AG04449 (cell line): ENCODE measurements at places on chromosomes 13 and 19.

GRCh38 chr19:10049626-10050025 lies 36.3 kb downstream of the RDH8 start:
- DNase-seq, result no peak

- no peak for DNase-seq
Observed at GRCh38 chr13:29907670-29908069, 57.3 kb upstream of the UBL3 start.

- no peak for DNase-seq
Observed at GRCh38 chr13:36114233-36114632, 16.9 kb downstream of the DCLK1 start.

- DNase-seq, result no peak
Observed at GRCh38 chr13:34416971-34417380, 525.1 kb upstream of the NBEA start.

- no peak for DNase-seq
Observed at GRCh38 chr19:5448374-5448773, 6.8 kb upstream of the ZNRF4 start.

GRCh38 chr13:44971656-44972595 lies 17.3 kb downstream of the NUFIP1 start:
- DNase-seq, result no peak

- no peak for DNase-seq
Observed at GRCh38 chr13:48602296-48603016, 51.3 kb upstream of the CYSLTR2 start.

GRCh38 chr13:110420626-110421025 lies 113.5 kb downstream of the COL4A2 start:
- no peak for DNase-seq

GRCh38 chr19:48806518-48806817 lies 4.4 kb downstream of the BCAT2 start:
- DNase-seq, result no peak

- DNase-seq, result no peak
Observed at GRCh38 chr19:43634506-43634871, 5.2 kb downstream of the CADM4 start.

DNA sequence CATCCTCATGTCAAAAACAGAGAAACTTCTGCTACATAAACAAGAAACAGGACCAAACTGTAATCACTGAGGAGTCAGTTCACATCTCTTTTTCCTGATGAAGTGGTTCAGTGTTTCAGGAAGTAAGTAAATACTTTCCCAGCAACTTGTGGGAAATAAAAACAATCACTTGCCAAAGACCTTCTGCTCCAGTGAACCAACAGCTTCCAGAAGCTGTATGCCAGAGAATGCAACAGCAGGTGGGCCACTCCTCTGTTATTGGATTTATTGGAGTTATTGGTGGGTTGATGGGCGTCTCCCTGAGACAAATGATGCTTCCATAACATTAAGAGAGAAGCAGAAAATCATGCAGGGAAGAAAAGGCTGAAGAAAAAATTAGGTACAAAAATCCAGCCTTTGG lies 9.9 kb downstream of the SLC6A16 start:
- no peak for DNase-seq

DNA sequence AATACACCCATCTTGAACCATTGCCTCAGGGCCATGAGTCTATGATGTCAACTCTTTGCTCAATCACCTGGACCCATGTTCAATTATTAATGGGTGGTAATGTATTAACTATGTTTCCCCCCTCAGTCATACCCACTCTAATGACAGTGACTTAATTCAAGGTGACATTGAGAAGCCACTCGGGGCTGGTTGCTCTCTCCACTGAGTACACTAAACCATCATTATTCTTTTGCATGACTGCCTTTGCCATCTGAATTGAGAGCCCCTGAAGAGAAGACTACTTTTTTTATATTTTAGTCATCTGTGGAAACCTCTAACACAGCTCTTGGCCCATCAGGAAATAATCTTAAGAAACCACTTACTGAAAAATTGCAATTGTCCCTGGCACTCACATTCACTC lies 139.2 kb upstream of the SOX21 start:
- DNase-seq, result no peak

DNA sequence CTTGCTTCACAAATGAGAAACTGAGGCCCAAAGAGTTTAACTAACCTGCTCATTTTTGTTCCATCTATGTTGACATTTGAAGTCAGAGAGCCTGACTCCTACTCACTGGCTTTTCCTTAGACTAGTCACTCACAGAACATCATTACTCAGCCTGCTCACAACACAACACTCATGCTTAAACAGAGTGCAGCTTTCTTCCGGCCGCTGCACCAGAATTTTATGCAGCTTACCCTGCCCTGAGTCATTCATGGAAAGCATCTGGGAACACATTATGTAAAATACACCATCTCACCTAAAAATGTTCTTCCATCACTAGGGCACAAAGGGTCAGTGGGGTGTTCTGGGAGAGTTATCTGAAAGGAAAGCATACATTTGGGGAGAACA lies 303.4 kb downstream of the SPRY2 start:
- peak; percentile 72 for DNase-seq

- no peak for DNase-seq
Observed at GRCh38 chr19:39080431-39080830, 3.7 kb upstream of the ACP7 start.

DNA sequence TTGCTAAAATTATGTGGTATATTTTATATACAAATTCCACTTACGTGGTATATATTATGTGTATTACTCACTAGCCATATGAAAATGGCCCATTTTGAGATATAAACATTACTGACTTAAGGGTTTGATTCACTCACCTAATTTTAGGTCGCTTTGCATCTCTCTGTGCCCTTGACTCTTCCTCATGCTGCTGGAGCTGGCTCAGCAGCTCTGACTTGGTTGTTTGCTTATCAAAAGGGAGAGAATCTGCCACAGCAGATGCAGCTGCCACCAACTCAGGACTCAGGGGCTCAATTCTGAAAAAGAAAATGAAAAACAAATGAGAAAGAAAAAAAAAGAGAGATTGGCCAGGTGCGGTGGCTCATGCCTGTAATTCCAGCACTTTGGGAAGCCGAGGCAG lies 12.2 kb downstream of the MRPS31 start:
- DNase-seq, result no peak

DNA sequence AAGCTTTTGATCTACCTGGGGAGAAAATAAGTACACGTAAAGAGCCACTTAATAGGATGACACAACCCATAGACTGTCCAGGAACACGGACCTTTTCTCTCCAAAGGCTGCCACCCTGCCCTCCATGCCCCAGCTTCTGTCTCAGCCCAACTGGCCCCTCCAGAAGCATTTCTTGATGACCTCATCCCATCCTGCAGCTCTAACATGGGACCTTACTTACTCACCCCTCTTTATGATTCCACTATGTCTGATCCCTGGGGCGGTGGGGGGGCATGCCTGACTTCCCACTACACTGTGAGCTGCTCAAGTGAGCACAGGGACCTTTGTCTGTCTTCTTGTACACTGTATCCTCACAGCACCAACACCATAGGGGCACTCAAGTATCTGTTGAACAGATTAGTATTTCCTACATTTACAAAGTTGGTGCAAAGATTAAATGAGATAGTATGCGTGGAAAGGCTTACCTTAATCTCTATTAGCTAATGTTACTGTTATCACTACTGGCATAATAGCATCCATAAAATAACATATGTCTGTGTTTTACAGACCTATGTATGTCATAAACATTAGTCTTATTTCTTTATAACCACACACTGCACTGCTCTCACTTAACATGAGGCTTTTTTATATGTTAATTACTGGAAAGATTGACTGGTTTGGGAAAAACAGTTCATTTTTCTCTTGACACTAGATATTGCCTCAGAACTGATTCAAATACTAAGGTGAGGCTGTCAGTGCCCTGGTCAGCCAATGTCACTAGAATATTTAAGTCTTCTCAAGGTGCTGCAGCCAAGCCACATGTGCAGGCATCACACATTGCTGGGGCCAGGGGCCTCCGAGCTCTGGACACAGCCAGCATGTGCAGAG lies 100.9 kb downstream of the FOXO1 start:
- DNase-seq, result no peak

- DNase-seq, result no peak
Observed at GRCh38 chr13:108322206-108322824, 52.8 kb downstream of the TNFSF13B start.

DNA sequence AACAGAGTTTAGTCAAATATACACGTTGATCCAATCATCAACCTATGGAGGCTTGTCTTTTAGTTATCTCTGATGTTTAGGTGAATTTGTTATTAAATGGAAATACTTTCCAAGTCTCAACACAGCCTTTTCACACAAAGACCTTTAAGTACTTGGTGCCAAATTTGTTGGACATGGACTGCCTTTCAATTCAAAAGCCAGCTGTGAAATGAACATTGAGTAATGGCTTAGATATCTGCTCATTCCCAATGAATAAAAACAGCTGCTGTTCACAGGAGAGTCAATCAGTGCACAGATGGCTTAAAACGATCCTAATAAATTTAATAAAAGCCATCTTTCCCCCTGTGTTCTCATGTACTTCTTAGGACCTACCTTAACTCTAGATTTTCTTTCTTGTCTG lies 19.9 kb upstream of the DHRS12 start:
- DNase-seq, result no peak

- DNase-seq, result no peak
Observed at GRCh38 chr19:11444059-11444458, 8.6 kb downstream of the PRKCSH start.

DNA sequence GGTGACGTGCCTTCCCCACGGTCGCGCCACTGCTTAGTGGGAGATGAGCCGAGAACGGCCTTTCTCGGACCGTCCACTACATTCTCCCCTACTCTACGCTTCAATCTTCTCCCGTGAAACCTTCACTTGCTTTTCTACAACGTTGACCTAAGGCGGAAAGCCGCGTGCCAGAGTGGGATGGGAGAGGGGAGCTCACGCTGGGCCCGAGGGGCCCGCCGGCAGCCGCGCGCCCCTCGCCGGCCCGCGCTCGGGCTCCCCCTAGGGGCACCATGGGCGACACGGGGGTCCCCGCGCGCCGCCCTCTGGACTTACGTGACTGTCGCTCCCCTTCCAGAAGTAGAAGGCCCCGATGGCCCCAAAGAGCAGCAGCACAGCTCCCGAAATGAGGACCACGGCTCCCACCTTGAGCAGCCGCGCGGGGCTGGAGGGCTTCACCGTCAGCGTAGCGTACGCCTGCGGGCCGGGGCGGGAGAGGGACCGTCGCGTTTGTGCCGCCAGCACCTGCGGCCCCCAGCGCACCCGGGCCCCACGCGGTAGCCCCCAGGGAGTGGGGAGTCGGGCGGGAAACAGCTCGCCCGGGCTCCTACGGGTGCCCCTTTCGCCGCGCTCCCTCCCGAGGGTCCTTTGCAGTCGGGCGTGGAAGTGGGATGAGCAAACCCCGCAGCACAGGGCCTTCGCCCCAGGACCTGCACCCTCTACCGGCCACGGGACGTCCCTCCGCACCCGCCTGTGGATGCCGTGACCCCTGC lies 727 bp downstream of the CNMD start:
- no peak for DNase-seq

DNA sequence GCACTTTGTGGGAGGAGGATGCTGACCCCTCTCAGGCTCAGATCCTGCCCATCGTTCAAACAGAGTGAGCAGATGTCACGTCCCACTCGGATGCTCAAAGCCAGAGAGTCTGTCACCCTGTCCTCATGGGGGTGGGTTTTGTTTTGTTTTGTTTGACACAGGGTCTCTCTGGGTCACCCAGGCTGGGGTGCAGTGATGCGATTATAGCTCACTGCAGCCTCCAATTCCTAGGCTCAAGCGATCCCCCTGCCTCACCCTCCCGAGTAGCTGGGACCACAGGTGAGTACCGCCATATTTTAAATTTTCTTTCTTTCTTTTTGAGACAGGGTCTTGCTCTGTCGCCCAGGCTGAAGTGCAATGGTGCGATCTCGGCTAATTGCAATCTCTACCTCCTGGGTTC lies 4.0 kb downstream of the ADGRE2 start:
- no peak for DNase-seq

DNA sequence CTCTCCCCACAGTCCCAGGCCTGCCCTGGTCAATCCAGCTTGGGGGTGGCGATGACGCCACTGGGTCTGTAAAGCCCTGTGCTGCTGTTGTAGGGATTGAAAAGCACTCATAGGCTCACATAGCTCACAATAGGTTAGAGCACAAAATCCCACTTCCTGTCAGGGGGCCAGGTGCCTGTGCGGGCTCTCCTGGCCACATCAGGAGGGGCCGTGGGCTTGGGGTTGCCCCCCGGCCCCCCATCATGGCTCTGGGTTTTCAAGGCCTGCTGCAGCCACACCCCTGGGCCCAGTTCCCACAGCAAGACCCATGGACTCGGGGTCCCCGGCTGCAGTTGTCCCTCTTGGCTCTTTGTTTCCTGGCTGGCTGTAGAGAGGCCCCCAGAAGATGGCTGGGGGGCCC lies 62.9 kb downstream of the SMARCA4 start:
- DNase-seq, result no peak

DNA sequence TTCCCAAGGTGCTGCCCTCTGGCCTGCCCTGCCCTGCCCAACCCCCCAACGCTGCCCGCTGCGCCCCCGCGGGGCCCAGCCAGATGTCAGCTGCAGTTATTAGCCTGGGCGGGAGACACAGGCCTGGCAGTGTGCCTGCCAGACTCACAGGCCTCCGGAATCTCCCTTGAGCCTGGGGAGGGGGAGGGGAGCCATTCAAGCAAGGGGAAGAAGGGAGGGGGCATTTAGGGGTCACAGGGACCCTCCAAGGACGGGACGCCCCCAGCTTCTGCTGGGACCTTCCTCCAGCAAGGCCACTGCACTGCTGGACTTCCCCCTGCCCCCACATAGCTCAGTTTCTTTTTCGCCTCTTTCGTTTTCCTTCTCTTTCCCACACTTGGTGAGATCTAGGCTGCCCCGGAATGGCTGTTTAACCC lies 2.6 kb upstream of the JUNB start:
- DNase-seq, result no peak

- no peak for DNase-seq
Observed at GRCh38 chr13:110923777-110924638, 9.1 kb upstream of the ANKRD10 start.

DNA sequence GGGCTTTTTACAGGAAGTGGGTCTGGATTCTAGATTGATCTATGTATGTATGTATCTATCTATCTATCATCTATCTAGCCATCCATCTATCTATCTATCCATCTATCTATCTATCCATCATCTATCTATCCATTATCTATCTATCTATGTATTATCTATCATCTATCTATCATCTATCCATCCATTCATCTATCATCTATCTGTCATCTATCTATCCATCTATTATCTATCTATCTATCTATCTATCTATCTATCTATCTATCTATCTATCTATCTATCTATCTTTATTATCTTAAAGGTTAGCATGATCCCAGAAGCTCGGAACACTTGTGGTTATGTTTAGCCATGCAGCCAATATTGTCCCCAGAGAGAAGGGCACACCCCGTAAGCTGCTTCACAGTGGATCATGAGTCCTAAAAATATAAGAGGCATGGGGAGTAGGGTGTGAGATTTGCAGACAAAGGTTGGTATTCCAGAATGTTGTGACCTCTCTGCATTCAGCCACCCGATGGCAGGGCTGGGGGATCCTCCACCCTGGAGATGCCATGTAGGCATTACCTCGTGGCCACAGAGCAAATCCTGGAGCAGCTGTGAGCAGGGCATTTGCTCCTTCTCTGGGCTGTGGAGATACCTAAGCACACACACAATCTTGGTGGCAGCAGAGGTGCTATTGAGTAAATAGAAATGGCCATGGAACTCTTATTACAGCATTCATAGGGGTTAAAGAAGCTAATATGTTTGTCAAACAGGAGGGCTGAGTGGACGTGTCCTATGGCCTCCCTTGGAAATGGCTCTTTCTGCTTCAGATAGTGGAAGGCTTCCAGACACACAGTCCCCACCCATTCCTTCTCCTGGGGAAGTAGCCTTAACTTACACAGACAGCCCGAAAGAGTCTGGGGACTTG lies 310.0 kb upstream of the TSHZ3 start:
- no peak for DNase-seq

GRCh38 chr13:27257648-27258253 lies 6.4 kb downstream of the RPL21 start:
- no peak for DNase-seq

GRCh38 chr19:2154587-2155075 lies 3.3 kb upstream of the AP3D1 start:
- no peak for DNase-seq
